Activated CD4-positive, CD25-positive, alpha-beta regulatory T cell (primary cell): ENCODE measurements at places on chromosomes 13 and 19.

- DNase-seq: no peak
These were observed 5.2 kb downstream of the HSH2D start for GRCh38 chr19:16148443-16149229.

DNA sequence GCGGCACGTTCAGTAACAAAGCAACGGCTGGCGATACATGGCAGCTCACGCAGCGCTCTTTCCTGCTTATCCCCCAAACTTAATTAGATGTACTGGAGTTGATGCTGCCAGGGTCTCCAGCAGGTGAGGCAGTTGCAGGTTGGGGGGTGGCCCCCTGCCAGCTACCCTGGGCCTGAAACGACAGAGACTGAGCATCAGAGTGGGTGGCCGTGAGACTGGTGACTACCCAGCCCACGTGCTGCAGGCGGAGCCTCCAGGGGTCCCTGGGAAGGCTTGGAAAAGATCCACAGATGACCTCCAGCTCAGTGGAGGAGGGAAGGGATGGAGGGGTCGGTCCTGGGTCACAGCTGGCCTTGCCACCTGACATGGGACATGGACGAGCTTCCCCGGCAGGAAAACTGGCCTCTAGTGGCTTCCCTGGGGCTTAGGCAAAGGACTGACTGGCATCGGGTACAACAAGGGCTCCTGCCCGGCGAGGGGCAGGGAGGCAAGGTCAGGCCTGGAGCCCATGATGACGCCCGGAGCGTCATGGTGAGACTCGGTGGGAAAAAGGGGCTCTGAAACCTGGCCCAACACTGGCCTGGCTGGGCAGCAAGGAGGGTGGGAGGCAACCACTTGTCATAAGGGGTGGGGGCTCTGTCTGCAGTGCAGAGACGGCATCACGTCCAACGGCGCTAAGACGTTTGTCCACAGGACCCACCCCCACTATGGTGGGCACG lies 24.0 kb downstream of the CILP2 start:
- DNase-seq: no peak

GRCh38 chr13:40204246-40204645 lies 462.2 kb downstream of the FOXO1 start:
- DNase-seq: no peak

- DNase-seq: no peak
These were observed 1047.9 kb upstream of the SLC10A2 start for GRCh38 chr13:104114101-104114500.

DNA sequence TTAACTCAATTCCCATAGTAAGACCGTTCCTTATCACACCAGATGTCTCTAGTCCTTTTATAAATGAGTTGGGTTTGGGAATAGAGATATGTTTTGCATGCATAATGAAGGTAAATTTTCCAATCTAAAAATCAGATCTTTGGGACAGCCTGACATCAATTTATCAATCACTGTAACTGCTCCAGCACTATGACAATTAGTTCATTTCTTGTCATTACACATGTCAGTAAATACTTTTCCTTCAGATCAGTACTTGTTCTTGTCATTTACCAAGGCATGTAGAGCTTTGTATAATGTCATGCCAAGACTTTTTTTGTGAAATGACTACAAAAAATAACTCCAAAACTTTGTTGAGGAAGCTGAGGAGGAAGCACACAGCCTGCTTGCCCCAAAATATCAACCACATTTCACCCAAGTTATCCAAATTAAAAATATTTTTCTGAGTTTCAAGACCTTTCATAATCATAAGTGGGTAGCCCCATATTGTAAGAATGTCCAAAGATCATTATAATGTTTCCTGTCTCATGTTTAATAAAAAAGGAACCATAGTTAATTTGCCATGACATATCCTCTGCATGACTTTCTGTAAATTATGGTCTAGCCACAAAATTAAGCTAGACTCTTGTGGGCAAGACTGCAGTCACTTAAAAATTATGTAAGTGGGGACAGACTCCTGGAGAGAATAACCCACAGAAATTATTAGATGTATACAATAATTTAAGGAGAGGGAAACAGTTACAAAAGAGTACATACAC lies 586.8 kb downstream of the TBC1D4 start:
- no peak for DNase-seq

GRCh38 chr13:27034678-27035111 lies 136.9 kb downstream of the USP12 start:
- no peak for DNase-seq

GRCh38 chr13:59360108-59360507 lies 803.6 kb downstream of the DIAPH3 start:
- DNase-seq: no peak

GRCh38 chr19:10625003-10625761 lies at the start of gene SLC44A2:
TSS of gene SLC44A2 (plus strand) at chr19:10625553. CDS start at chr19:10625634, 81 bp downstream.
- no peak for DNase-seq

DNA sequence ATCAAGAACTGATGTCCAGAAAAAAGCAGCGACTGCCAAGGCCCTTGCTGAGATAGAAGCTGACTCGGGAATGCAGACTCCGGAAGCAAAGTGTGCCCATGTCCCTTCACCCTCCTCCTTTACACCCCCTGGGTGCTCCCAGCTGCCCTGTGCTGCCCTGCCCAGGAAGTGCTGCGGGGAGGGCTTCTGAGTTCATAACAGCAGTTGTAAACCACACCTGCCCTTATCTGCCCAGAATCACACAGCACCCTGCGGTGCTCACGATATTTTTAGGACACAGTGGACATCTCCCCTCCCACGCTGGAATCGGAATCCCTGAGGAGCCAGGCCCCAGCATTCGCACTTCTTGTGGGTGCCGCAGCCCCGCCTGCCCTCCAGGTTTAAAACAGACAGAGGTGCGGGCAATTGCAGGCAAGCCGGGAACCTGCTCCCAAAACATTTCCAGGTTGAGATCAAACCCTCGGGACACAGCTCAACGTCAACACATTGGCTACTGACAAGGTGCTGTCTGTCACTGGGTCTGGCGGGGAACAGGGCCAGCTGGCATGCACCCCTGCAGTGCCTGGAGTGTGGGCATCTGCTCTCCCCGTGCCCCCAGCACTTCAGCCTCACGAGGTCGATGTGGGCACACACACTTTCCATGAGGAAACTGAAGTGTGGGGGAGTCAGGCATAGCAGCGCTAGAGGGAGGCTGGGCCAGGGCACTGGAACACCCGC lies 36.8 kb downstream of the RAB20 start:
- no peak for DNase-seq

DNA sequence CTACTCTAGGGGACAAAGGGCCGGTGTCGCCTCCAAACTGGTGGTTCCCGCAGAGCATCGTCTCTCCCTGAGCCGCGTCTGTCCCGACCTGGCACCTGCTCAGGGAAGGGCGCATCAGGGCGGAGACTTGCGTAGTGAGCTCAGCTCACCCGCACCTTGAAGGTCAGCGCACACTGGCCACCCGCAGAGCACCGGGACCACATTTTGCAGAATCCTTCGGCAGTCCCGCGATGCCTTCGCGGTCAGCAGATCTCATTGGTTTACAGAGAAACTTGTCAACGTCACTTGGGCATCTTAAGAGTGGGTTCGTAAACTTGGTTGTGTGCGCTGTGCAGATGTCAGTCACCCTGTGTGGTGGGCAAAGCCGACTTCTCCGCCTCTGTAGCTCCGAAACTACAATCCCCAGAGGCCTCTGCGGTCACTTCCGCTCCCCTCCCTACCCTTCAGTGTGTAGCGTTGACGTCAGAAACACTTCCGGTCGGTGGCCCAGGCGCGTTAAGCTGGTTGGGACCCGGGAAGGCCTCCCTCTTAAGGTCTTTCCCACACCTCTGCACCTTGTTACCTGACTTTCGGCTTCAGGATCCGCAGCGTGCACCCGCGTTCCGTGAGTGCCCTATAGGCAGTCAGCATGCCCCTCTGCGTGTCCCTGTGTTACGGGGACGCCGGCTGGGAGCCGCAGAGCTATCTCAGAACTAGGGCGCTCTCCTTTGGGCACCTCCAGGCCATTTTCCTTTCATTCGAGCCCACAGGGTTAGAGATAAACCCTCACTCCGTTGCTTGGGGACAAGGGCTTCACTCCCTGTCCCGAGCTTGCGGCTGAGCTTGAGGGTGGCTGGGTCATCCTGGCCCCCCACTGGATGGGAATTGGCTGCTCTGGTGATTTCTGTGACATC lies 36.5 kb upstream of the ZNF527 start:
- peak; percentile 72 for DNase-seq

- DNase-seq: no peak
These were observed 149.2 kb upstream of the RNF113B start for GRCh38 chr13:98326291-98326690.

DNA sequence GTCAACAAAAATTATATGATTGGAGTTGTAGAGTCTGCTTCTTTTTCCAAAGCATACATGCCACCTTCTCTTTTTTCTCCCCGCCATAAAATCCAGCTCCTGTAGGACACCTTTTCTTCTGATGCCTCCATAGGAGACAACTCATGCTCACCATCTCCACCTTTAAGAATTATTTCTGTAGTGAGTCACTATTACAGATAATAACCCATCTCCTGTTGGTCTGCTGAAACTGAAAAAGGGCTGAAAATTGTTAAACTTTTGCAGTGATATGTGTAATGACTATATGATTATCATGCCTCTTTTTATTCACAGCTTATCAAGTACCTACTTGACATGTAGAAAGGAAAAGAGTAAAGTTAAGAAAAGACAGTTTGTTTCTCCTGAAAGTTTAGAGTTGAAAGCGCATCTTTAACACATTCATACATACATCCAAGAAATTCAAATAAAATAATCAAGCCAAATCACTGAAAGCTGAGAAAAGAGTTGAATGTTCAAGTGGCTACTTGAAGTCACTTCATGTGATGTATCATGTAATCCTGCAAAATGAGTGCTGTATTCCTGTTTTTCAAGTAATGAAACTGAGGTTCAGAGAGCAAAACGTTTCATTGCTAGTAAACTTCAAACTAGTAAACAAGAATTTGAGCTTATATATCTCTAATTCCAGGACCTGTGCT lies 35.5 kb upstream of the LPAR6 start:
- DNase-seq: no peak

DNA sequence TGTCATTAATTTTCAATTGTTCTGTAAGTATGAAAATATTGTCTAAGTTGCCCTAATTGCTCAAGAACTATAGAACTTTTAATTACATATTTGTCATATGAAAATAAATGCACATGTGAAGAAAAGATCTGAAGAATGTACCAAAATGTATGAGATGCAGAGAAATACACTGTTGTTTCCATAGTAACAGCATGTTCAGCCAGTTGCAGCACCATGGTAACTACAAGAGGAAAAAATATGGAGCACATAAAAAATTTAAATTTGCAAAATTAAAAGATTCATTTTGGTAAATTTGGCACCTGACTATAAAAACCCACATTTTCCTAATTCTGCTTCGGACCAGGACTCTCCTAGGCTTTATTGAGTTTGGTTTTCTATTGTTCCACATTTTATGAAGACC lies 1170.0 kb upstream of the MIR17HG start:
- DNase-seq: no peak

GRCh38 chr13:97506511-97506910 lies 72.5 kb downstream of the RAP2A start:
- no peak for DNase-seq

DNA sequence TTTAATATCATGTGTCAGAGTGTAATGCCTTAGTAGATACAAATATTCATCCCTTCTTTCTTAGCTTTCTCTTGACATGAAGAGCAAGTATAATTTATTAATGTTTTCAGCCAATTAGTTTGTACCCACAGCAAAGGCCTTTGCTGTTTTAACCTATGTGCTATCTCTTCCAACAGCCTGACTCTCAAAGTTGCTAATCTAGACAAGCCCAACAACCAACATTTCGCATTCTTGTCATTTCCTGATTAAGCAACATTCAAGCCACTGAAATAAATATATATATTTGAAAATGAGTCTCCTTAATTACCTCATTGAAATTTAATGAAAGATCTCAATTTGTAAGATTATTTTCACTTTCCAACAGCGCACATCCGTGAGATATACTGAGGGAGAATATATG lies 18.5 kb downstream of the EPSTI1 start:
- no peak for DNase-seq

GRCh38 chr19:51131780-51132680 lies 7.3 kb downstream of the SIGLEC9 start:
- no peak for DNase-seq

- no peak for DNase-seq
These were observed 342.2 kb downstream of the DACH1 start for GRCh38 chr13:71524613-71525304.

DNA sequence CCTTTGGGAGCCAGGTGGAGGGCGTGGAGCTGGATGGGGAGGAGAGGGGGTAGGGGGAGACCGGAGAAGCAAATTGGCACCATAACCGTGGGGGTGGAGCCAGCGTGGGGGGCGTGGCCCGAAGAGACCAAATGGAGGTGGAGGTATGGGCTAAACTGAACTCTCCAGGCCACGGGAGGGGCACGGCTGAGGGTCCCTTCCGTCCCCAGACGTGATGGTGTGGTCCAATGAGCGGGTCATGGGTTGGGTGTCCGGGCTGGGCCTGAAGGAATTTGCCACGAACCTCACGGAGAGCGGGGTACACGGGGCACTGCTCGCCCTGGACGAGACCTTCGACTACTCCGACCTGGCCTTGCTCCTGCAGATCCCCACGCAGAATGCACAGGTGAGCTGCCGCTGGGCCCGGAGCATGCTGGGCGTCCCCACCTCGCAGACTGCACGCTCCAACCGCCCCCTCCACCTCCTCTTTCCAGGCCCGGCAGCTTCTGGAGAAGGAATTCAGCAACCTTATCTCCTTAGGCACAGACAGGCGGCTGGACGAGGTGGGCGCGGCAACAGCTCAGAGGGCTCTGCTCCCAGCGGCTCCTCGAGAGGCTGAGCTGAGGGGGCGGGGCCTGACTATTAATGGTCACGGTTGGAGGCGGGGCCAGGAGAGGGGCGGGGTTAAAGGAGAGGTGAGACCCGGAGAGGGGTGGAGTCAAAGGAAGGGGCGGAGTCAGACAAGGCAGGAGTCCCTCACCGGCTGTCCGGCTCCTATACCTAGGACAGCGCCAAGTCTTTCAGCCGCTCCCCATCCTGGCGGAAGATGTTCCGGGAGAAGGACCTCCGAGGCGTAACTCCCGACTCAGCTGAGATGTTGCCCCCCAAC lies 6.2 kb downstream of the HRC start:
- peak; percentile 72 for DNase-seq

- no peak for DNase-seq
These were observed 23.1 kb downstream of the MAU2 start for GRCh38 chr19:19343762-19344161.

GRCh38 chr19:1998712-1999708 lies 16.5 kb downstream of the BTBD2 start:
- no peak for DNase-seq

DNA sequence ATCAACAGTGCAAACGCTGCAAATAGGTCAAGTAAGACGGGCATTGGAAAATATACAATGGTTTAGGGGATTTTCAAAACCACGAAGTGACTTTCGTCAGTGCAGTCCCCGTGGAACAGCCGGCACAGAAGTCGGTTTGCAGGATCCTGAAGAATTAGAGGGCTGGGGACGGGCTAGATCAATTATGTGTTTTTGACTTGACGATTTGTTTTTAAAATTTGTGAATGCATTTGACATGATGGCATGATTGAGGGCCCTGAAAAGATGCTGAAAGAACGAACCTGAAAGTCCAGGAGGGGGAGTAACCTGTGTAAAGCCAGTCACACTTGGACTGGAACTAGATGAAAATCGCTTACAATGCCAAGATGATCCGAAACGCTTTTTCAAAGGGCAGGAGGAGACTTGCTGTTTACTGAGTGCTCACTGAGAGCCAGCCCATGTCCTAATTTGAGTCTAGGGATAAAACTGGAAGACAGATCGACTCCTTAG lies 8.9 kb upstream of the DGKH start:
- no peak for DNase-seq
